Thymus (tissue), 14 donors: ENCODE measurements at places on chromosomes 6 and 20. TPM values are rescaled to one million over a fixed set of nuclear protein-coding genes. Genes with fewer than 3 reads are reported as not detected.

SNAI1 gene
- polyA plus RNA-seq, result 5.5 TPM

ARFGEF3 gene
- polyA plus RNA-seq, result 0.21 TPM

LHFPL5 gene
- 0.09 TPM for polyA plus RNA-seq

C20orf144 gene
- 0.23 TPM for polyA plus RNA-seq

OTOR gene
- 1.1 TPM for polyA plus RNA-seq
